ENCODE measurements at places on chromosomes 12 and 14. TPM values are rescaled to one million over a fixed set of nuclear protein-coding genes. Genes with fewer than 3 reads are reported as not detected.
A peak's percentile ranks its signal among the peaks of the same experiment; 100 is the strongest.

Gene RNFT2
- 1.1 TPM for total RNA-seq

Gene LHX5
- not detected for total RNA-seq

Gene BCL2L2
- 50.6 TPM for total RNA-seq

Gene AP5M1
- 28.2 TPM for total RNA-seq

Gene SRGAP1
- total RNA-seq: 7.9 TPM

Gene LYZ
- 91.2 TPM for total RNA-seq

Gene POTEM
- total RNA-seq: not detected

Gene CATSPERB
- 14.5 TPM for total RNA-seq

DNA sequence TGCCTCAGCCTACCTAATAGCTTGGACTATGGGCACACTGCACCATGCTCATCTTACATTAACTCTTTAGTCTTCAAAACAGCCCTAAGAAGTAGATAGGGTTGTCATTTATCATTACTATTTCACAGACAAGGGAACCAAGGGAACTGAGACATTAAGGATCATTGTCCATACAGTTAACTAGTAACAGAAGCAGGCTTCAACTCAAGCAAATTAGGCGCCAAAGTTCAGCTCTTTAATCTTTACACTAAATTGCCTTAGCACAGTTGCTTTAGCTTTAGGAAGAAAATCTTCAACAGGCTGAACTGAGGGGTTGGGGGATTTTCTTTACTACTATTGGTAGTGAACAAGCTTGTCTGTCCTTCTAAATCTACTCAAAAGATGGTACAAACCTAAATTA is 68.8 kb upstream of the CAND1 start:
- no peak for DNase-seq
- no peaks in the 10 kb centered on the region for H3K4me1 ChIP-seq
- H3K36me3 ChIP-seq: no peaks in the 10 kb centered on the region
- no peak overlapping the region for H3K4me3 ChIP-seq
- H3K27me3 ChIP-seq: no peaks in the 10 kb centered on the region

DNA sequence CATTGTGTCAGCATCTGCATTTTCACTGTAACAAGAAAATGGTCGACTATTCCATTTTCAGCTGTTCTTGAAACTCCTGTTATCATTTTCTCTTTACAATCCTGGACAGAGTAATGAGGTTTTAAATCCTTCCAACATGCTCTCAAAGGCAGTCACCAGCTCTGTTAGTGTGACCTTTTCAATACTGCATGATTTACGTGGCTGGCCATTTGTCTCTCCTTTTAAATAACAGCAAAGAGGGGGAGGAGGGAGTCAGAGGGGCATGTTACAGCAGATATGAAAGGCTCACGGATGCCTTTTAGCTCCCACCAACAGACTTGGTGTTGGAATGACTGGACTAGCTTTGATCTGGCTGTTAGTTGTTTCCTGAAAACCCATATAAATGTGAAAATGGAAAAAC is 1251.2 kb downstream of the AACS start:
- no peaks in the 10 kb centered on the region for H3K36me3 ChIP-seq
- H3K4me1 ChIP-seq: no peaks in the 10 kb centered on the region
- H3K4me3 ChIP-seq: no peak overlapping the region
- no peak for DNase-seq

- no peaks in the 10 kb centered on the region for H3K4me1 ChIP-seq
- H3K27ac ChIP-seq: no peak overlapping the region
- H3K36me3 ChIP-seq: no peaks in the 10 kb centered on the region
Measured at GRCh38 chr14:25231004-25231403, 181.1 kb upstream of the STXBP6 start.

DNA sequence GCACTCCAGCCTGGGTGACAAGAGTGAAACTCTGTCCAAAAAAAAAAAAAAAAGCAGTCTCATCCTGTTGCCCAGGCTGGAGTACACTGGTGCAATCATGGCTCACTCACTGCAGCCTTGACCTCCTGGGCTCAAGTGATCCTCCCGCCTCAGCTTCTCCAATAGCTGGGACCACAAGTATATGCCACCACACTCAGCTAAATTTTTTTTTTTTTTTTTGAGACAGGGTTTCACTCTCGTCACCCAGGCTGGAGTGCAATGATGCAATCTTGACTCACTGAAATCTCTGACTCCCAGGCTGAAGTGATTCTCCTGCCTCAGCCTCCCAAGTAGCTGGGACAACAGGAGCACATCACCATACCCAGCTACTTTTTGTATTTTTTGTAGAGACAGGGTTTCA is 5.2 kb upstream of the CNPY2 start:
- H3K36me3 ChIP-seq: peaks cover 40% of the 10 kb centered on the region
- H3K4me3 ChIP-seq: no peak overlapping the region

- H3K4me3 ChIP-seq: no peak overlapping the region
- no peaks in the 10 kb centered on the region for H3K27me3 ChIP-seq
- no peak for DNase-seq
- H3K27ac ChIP-seq: no peak overlapping the region
Measured at GRCh38 chr14:75627406-75627805, 33.3 kb downstream of the ERG28 start.

DNA sequence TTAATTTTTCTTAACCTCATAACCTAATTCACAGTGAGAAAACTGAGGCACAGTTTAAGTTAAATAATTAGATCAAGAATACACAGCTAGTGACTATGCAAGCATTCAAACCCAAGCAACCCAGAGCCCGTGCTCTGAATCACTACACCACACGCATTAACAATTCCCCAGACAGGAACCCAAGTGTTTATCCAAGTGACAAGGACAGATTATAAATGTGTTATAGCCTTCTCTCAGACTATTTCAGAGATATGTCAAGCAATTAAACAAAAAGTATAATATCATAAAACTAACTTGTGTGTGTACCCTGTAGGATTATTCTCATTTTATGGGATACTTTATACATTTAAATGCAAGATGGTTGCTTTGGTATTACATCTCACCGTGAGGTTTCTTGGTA is 43.8 kb downstream of the MED13L start:
- H3K4me3 ChIP-seq: no peak overlapping the region
- no peaks in the 10 kb centered on the region for H3K27me3 ChIP-seq
- no peaks in the 10 kb centered on the region for H3K36me3 ChIP-seq
- peaks cover 52% of the 10 kb centered on the region for H3K4me1 ChIP-seq
- H3K27ac ChIP-seq: no peak overlapping the region

DNA sequence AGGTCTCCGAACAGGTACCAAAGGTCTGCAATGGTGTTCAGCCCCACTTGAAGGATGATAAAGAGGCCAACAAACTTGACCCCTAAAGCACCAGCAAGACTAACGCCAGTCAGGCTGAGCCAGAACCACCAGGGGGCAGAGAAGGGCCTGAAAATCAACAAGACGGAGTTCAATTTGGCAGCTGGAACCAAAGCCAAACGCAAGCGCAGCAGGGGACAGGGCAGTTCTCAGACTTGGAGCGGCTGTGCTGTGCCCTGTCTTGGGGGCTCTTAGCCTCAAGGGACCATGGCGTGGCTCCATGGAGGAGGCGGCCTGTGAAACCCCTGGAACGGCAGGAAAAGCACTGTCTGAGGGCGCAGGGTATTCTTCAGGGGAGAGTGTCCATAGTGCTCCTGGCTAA is 19.6 kb downstream of the POMT2 start:
- peaks cover 30% of the 10 kb centered on the region for H3K36me3 ChIP-seq
- peak; percentile 19 for DNase-seq
- no peaks in the 10 kb centered on the region for H3K27me3 ChIP-seq
- H3K4me1 ChIP-seq: no peaks in the 10 kb centered on the region

DNA sequence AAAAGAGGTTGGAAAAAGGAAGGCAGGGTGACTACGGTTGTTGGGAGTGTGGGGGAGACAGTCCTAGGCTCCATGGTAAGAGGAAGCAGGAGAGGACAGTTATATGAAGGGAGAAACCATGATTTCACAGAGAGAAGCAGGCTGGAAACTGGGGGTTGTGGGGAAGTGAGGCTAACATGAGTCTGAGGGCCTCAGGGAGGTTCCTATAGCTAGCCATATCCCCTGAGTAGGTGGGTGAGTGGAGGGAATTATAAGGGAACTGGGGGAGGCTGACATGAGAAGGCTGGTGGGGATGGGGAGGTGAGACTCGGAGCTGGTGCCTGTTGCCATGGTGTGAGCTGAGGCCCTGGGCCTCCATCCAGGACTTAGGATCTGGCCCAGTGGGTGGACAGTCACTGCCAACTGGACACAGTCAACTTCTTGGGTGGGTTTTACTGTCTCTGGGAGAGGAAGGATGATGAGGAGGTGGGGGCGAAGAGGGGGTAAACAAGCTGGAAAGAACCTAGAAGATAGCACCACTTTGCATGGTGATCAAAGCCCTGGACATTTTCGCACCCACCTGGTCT is 1.4 kb downstream of the RNASE13 start:
- no peak overlapping the region for H3K4me3 ChIP-seq
- no peak for DNase-seq
- no peak overlapping the region for H3K27ac ChIP-seq

DNA sequence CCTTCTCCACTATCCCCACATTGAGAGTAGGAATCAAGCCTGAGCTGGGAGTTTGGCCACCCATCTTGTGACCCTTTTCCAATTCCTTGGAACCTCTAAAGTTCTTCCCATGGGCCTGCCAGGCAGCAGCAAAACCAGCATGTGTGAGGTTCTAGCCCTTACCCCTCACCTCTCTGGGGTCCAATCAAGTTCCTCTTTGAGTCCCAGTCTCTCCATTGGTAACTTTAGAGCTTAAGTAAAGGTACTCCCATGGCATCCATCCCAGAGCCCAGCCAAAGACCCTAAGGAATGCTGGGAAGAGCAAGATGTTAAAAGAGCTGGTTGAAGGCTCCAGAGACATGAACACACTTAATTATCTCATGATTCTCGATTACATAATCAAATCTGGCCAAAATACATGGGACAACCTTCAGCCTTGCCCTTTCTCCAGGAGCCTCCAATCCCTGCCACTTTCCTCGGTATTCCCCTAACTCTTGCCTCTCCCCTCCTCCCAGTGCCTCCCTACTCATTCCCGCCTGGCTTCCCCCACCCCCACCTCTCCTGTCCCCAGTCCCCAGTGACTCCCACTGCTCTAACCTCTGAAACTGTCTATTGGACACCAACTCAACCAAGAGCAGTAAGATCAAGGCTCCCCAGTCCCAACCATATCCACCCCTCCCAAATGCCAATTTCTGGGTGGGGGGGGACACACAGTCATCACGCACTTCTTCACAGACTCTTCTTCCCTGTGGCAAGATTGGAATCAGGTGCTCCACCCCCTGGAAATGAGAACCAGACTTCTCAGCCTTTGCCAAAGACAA is 4.8 kb upstream of the TNS2 start:
- H3K4me3 ChIP-seq: peak overlapping the region; percentile 89
- peaks cover 52% of the 10 kb centered on the region for H3K4me1 ChIP-seq
- no peaks in the 10 kb centered on the region for H3K27me3 ChIP-seq
- peak overlapping the region; percentile 100 for H3K27ac ChIP-seq
- no peak for DNase-seq

GRCh38 chr12:4144676-4145075 is 128.9 kb upstream of the CCND2 start:
- H3K4me3 ChIP-seq: no peak overlapping the region
- H3K27ac ChIP-seq: no peak overlapping the region
- H3K27me3 ChIP-seq: no peaks in the 10 kb centered on the region
- DNase-seq: no peak

- H3K36me3 ChIP-seq: no peaks in the 10 kb centered on the region
- no peaks in the 10 kb centered on the region for H3K4me1 ChIP-seq
- H3K27ac ChIP-seq: no peak overlapping the region
- H3K4me3 ChIP-seq: no peak overlapping the region
- H3K27me3 ChIP-seq: no peaks in the 10 kb centered on the region
Measured at GRCh38 chr12:51295651-51296050, 25.4 kb upstream of the SMAGP start.

- no peaks in the 10 kb centered on the region for H3K36me3 ChIP-seq
- no peaks in the 10 kb centered on the region for H3K27me3 ChIP-seq
Measured at GRCh38 chr12:43352001-43352400, 200.0 kb downstream of the ADAMTS20 start.

DNA sequence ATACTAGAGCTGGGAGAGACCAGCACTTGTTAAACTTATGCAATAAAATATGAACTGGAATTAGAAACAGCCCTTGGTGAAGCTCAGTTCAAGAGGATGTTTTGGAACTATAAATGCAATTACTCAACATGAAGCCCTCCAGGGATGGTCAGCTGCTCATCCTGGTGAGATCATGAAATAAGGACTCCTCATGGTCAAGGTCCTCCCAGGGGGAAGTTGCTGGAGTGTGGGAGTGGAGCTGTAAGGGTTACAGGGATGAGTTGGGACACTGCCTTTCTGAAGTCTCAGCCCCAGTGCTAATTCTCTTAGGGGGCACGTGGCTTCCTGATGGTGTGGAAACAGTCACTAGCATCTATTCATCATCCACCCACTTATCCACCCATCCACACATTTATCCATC is 301.7 kb upstream of the SFSWAP start:
- H3K27ac ChIP-seq: no peak overlapping the region
- no peaks in the 10 kb centered on the region for H3K4me1 ChIP-seq
- H3K27me3 ChIP-seq: no peaks in the 10 kb centered on the region
- no peak for DNase-seq
- no peak overlapping the region for H3K4me3 ChIP-seq
- H3K36me3 ChIP-seq: no peaks in the 10 kb centered on the region

GRCh38 chr12:77608271-77608824 is 222.3 kb upstream of the NAV3 start:
- no peaks in the 10 kb centered on the region for H3K4me1 ChIP-seq
- H3K4me3 ChIP-seq: no peak overlapping the region
- no peak for DNase-seq
- no peaks in the 10 kb centered on the region for H3K36me3 ChIP-seq

DNA sequence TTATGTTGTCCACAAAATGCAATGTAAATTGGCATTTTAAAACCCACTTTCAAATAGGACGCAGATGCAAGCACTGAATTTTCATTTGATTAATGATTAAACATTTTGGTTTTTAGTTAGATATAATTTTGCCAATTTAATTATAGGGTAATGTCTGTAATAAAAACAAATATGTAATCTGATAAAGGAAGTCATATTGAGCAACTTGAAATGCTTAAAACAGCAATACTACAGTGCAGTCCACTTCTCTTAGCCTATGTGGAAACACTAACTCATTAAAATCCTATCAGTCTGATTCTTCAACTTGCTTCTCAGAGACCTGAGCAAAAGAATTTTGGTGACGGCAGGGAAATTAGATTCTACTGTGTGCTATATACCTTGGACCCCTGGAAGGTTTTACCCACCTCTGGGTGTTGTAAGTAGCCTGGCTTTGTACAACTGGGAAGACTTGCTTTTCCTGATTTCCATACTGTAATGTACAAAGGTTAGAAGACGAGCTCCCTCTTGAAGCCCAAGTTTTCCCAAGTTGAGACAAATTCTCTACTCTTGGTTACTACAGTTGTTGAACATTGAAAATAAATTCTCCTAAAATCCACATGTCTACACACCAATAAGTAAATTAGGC is 4.1 kb downstream of the TRHDE start:
- no peaks in the 10 kb centered on the region for H3K27me3 ChIP-seq
- peaks cover 18% of the 10 kb centered on the region for H3K4me1 ChIP-seq
- H3K4me3 ChIP-seq: no peak overlapping the region
- no peak for DNase-seq
- H3K27ac ChIP-seq: peak overlapping the region; percentile 39

Measured in thoracic aorta (tissue), 2 donors.